ENCODE measurements at places on chromosomes 7 and 10. TPM values are rescaled to one million over a fixed set of nuclear protein-coding genes. Genes with fewer than 3 reads are reported as not detected.

DNA sequence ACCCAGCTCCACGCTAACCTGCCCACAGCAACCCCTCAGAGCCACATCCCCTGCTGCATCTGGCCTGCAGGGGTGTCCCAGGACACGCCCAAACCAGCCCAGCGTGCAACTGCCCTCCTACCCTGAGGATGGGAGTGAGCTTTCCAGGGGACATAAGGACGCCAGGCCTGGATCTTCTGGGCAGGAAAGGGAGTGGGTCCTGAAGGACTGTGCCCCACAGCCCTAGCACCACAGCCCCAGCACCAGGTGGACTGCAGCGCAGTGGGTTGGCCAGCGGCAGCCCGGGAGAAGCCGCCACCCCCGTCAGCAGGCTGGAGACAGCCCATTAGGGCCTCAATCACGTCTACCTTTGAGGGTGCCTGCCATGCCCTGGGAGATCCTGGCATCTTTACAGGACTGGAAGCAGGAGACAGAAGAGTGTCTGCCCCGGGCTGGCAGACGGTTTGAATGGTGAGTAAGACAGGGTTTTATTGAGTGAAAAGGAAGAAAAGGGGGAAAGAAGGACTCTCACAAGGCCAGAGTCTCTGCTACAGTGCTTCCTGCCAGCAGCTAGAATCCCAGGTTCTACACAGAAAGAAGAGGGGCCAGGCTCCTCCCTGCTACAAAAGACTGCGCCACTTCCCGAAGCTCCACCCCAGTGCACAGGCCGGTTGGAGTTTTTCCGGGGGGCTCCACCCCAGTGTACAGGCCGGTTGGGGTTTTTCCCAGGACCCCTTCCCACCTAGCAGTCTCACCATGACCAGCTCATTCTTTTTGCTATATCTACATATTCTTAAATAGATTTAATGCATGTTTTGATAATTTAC lies 69.8 kb upstream of the KCTD7 start:
- no peaks in the 10 kb centered on the region for H3K4me1 ChIP-seq
- peak; percentile 46 for DNase-seq
- no peak overlapping the region for H3K4me3 ChIP-seq
- H3K36me3 ChIP-seq: peaks cover 19% of the 10 kb centered on the region

- peaks cover 20% of the 10 kb centered on the region for H3K4me1 ChIP-seq
- DNase-seq: no peak
- H3K36me3 ChIP-seq: no peaks in the 10 kb centered on the region
- peak overlapping the region; percentile 86 for H3K27ac ChIP-seq
Measured at GRCh38 chr10:48526846-48527505, 77.9 kb downstream of the ARHGAP22 start.

DNA sequence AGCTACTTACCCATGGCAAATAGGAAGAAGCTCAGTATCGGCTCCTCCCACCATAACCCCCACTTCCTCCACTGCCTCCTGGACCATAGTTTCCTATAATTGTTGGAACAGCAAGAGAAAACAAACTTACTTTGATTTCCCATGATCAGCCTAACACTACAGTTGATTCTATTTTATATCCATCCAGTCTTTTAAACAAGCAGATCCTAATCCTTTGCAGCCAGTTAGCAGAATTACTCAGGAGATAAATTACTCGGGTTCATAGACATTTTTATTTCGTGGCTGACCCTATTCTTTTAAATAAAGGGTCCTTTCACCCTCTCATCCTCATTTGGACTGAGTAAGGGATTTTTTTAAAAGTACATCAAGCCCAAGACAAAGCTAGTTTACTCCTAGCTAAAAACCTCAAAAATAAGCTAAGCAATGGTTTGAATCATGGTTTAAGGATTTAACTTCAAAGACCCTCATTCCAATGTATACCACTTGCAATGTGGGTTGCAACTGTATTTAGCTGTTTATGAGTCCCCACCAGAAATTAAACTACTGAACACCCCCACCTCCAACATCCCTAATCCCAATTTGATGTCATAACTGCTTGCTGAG lies 8.0 kb downstream of the HNRNPA2B1 start:
- no peak overlapping the region for H3K4me3 ChIP-seq
- H3K27me3 ChIP-seq: no peaks in the 10 kb centered on the region
- H3K4me1 ChIP-seq: peaks cover 33% of the 10 kb centered on the region
- peak overlapping the region; percentile 44 for H3K27ac ChIP-seq
- peaks cover 100% of the 10 kb centered on the region for H3K36me3 ChIP-seq
- DNase-seq: no peak

ATG9B gene
- polyA plus RNA-seq: 0.52 TPM

SERPINE1 gene
- 4,174 TPM for polyA plus RNA-seq

EGR2 gene
- polyA plus RNA-seq: 0.47 TPM
